Epithelial cell of proximal tubule (primary cell): ENCODE measurements at places on chromosomes 12 and 14.

GRCh38 chr14:104705340-104706047 lies 16.1 kb downstream of the INF2 start:
- DNase-seq, result no peak

DNA sequence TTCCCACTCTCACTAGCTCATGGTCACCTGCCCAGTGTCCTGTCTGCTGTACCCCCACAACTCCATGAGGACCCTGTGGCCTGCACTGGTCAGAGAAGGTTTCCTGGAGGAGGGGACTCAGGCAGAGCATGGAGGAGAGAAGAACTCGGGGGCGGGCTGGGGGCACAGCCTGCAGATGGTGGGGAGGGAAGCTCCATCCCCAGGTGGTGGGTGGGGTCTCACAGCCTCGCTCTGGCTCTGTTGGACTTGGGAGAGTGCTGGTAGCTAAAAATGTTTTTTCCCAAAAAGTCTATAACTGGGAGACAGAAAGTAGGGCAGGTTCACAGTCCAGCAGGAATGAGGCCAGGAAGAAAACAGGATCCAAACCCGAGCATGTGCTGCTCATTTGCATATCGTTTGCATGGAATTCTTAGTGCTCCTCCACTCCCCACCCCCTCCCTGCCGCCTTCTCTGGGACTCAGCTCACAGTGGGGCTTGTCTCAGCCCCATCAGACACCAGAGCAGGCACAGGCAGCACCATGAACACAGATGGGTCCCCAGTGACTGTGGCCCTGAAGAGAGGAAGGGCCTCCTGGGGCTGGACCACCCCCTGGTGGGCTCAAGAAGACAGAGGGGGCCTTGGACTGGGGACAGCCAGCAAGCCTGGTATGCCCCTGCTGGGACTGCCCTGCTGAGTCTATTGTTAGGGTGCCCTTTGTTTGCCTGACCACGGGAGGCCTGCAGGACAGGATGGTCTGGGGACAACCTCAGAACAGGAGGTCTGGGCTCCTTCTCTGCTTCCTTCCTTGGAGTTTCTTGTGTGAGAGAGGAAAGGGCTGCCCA lies 67.0 kb upstream of the SFSWAP start:
- no peak for DNase-seq

DNA sequence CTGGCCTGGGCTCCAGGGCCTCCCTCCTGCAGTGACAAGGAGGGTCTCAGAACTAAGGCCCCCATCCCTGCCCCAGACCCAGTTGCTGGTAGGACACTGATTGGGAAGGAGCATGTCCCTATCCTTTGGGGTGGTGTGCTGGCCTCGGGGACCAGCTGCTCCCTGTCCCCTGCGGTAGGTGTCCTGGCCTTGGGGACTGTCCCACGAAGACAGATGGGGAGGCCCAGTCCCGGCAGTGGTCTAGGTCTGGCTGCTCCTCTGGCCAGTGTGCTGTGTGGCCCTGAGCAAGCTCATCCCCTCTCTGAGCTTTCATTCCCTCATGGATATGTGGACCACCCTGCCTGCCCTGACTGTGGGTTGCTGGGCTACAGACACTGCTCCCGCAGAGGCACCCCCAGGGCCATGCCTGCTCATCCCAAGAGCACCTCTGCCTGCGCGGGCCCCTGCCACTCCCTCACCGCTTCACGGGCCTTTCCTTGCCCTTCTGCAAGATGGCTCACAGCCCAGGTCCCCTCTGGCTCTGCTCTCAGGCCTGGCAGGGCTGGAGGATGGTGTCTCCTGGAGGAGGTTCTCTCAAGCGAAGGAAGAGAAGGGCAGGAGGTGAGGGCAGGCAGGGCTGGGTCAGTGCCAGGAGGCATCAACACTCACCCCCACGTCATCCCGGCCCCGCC lies 12.5 kb downstream of the AHNAK2 start:
- no peak for DNase-seq

DNA sequence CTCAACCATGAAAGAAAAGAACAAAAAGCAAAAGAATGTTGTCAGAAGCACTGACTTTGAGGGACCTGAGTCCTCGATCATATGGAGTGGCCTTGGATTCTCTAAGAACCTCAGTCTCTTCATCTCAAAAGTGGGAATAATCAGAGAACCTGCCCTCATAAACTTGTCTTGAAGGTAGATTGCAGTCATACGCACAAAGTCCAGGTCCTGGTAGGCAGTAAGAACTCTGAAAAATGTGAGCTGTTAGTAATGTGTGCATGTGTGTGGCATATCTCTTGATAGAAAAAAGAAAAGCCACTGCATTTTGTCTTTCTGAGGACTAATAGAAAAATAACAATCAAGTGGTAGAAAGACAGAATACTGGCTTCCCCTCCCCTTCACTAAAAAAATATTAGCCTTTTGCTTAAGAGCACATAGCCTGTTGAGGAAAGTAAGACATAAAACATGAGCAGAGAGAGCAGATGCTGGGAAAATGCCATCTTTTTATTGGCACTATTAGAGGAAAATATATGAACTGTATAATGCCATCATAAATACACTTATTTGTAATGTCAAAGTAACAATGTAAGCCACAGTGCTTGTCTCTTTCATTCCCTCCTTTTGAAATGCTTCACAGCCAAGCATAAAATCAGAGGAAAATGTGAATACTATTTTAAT lies 205.1 kb upstream of the TBX3 start:
- DNase-seq, result no peak

DNA sequence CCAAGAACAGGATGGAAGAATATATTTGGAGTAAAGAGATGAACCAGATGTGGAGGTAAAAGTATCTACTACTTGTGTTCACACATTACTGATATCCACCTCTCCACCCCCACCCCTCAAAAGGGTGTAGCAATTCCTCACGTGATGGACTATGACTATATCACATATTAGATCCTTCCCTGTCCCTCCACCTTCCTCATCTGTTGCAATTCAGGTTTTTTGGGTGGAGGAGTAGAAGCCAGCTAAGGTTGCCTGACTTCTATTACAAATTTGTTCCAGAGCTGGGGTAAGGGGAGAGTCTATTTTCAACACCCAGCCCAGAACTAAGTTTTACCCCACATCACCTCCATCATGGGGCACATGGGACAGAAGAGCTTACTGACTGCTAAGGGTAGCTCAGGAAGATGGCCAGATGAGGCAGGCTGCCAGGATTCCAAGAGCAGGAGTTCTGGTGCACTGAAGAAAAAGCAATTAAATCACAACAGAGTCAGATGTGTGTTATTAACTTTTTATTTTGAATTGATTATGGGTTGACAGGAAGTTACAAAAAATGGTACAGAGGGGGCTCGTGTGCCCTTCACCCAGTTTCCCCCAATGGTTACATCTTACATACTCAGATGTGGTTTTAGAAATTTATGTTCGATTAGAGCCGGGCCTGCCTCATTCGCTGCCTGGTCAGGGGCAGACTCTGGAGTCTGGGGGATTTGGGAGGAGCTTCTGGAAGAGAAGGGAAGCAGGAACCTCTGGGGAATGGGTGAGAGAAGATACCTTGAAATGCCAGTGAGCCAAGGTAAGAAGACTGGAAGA lies 2.1 kb downstream of the RNASE13 start:
- no peak for DNase-seq

DNA sequence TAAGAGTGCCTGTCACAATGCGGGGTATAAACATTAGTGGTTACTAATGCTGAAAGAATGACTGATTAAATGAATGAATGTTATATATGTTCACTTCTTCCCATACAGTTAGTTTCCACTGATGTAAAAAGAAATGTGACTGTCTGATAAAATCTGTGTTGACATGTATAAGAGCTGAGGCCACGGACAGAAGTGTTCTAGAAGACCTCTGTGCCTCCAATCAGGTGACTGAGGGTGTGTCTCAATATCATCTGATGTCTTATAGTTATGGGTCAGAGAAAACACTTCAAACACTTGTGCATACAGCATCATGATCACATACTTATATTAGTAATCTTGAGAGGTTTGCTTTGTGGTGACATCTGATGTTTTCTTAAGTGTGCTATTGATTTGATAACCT lies 183.4 kb downstream of the TTC7B start:
- no peak for DNase-seq

- no peak for DNase-seq
These were observed 232.2 kb downstream of the C12orf50 start for GRCh38 chr12:87796961-87797516.

- no peak for DNase-seq
These were observed 41.8 kb upstream of the HIF1A start for GRCh38 chr14:61653507-61653906.

DNA sequence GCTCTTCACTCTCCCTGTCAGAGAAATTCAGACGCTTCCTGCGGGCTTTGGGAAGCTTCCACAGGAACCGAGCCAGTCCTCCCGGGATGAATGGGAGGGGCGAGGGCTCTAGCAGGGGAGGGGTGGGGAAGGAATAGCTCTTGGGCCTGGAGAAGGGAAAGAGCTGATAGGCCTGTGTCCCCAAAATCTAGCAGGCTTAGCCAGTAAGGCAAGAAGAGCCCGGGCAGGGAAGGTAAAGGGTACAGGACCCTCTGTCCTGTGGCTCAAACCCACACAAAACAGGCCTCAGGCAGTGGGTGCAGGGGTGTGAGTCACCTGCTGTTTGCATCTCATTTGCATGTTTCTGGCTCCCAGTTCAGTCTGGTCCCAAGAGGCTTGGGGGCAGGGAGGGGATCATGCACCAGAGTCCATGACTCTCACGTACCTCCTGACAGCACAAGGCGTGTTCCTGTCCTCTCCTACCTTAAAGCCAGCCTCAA lies 8.7 kb upstream of the SMUG1 start:
- DNase-seq, result no peak

- DNase-seq, result no peak
These were observed 230.6 kb upstream of the PLEKHG7 start for GRCh38 chr12:92472201-92472600.

- no peak for DNase-seq
These were observed 6.0 kb downstream of the PSMD9 start for GRCh38 chr12:121894633-121895032.

GRCh38 chr12:104276273-104277131 lies 27.0 kb upstream of the EID3 start:
- DNase-seq, result peak; percentile 82

- no peak for DNase-seq
These were observed 11.1 kb upstream of the CMAS start for GRCh38 chr12:22034709-22035506.

DNA sequence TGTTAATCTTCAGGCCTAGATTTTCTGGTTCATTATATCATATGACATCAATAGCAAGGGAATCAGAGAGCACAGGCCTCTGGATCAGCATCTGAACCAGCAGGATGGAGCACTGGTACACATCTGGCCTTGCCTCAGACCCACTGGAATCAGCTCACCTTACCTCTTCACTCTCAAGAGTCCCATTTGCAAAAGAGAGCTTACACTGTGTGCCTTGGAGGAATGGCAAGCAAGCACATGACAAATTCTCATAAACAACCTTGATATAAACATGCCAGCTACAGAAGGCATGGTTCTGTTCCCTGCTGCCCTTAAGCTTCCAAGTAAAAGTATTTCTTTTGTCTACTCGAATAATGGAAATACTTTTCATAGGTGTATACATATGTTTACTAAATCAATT lies 128.6 kb upstream of the CPM start:
- no peak for DNase-seq

- DNase-seq, result no peak
These were observed 18.9 kb downstream of the BICD1 start for GRCh38 chr12:32125455-32126084.

- no peak for DNase-seq
These were observed 8.6 kb downstream of the ARHGAP9 start for GRCh38 chr12:57470970-57471656.

DNA sequence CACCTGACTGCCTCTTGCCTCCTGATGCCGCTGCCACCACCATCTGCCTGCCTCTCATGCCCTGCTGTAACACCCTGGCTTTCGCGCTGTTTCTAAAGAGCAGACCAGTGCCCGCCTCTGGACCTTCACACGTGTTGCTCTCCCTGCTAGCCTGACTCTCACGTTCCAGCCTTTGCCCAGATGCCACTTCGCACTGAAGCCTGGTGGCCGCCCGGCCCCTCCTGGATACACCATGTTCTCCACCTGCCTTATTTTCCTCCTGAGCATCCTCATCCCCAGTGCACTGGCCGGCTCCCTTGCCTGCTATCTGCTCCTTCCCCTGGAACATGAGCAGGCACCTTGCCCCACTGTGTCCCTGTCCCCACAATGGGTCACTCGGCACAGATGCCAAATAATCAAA lies 146.5 kb downstream of the PIWIL1 start:
- DNase-seq, result no peak

DNA sequence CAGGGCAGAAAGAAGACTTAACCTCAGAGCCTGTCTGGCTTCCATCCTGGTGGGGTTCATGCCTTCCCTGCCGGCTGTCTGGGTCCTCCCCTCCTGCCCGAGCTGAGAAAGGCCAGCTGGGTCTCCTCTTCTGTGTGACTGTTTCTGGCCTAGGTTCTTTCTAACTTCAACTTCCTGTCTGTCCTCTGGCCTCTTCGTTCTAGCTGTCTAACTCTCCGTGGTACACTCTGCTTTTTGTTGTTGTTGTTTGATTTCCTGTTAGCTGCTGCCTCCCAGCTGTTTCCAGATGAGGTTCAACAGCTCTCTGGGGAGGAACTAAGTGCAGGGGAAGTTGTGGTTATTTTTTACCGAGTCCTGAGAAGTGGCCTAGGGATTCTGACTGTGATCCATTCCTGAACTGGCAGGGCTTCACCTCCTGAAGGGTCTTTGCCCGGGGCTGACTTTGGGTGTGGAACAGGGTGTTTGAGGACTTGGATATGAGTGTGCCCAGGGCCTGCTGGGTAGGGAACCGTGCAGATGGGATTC lies 3.2 kb downstream of the MLXIP start:
- DNase-seq, result no peak
